Diencephalon (tissue), 1 donor: ENCODE measurements at places on chromosomes 16 and 17. TPM values are rescaled to one million over a fixed set of nuclear protein-coding genes. Genes with fewer than 3 reads are reported as not detected.

SKAP1 gene
- 0.92 TPM for total RNA-seq

YBX2 gene
- total RNA-seq: 1.4 TPM

BCO1 gene
- total RNA-seq: 0.46 TPM

PRSS22 gene
- not detected for total RNA-seq

ABCA5 gene
- total RNA-seq: 78.2 TPM

RBFOX1 gene
- total RNA-seq: 68.7 TPM

CTRB1 gene
- total RNA-seq: not detected

C17orf78 gene
- total RNA-seq: not detected

IL21R gene
- 0.69 TPM for total RNA-seq

YWHAE gene
- total RNA-seq: 682 TPM

KRT36 gene
- total RNA-seq: not detected

EVI2A gene
- 5.5 TPM for total RNA-seq

CHST6 gene
- total RNA-seq: 5.3 TPM

ITGAE gene
- total RNA-seq: 13.6 TPM

TBC1D3D gene
- total RNA-seq: not detected

EMP2 gene
- 6.0 TPM for total RNA-seq
